Stimulated activated CD8-positive, alpha-beta memory T cell treated with anti-CD3 and anti-CD28 coated beads, Interleukin-12 subunit alpha, Interleukin-12 subunit beta, amount 100 ng/mL, for 1 hour (primary cell): ENCODE measurements at places on chromosomes 11 and 22.

GRCh38 chr11:19712281-19713195, at the start of gene NAV2:
Gene NAV2, plus strand, starts transcription at chr11:19712837. Its CDS starts 859 bp downstream, at chr11:19713696.
- peak; percentile 51 for DNase-seq

DNA sequence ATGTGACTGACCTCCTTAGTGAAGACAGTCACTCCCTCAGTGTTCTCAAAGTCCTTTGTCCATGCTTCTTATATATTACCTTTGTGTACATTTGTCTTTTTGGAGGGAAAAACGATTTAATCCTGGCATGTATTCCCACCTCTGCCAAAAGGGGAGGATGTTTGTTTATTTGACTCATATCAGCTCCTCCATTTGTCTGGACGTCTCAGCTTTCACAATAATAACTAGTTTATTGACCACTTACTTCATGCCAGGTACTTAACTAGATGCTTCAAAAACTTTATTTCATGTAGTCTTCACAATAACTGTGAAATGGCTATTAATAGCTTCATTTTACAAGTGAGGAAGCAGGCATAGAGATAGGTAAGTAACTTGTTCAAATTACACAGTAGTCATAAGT, 5.3 kb downstream of the TBCEL start:
- DNase-seq, result no peak

DNA sequence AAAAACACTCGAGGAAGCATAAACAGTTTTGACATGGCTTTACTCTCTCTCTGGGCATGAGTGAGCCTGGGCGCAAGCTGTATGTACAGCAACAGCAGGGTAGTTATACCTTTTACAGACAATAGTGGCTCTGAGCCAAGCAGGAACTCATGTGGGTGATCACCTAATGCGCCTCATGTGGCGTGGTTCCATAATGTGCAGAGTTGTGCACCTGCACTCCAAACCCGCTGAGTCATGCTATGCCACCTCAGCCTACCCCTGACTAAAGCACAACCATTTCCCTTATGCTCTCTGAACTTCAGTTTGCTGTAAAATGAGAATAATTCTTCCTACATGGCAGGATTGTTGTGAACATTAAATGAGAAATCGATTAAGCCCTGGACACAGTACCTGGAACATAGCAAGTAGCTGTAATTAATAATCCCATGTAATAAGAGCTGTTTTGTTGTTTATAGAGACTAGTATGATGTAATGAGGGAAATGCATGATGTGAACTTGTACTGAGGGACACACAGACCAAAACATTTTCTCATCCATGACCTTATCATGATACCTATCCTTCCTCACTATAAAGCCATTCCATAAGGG, 71.6 kb downstream of the CCDC34 start:
- DNase-seq, result no peak

GRCh38 chr22:22856885-22857606, 30.6 kb upstream of the IGLL5 start:
- DNase-seq, result no peak

DNA sequence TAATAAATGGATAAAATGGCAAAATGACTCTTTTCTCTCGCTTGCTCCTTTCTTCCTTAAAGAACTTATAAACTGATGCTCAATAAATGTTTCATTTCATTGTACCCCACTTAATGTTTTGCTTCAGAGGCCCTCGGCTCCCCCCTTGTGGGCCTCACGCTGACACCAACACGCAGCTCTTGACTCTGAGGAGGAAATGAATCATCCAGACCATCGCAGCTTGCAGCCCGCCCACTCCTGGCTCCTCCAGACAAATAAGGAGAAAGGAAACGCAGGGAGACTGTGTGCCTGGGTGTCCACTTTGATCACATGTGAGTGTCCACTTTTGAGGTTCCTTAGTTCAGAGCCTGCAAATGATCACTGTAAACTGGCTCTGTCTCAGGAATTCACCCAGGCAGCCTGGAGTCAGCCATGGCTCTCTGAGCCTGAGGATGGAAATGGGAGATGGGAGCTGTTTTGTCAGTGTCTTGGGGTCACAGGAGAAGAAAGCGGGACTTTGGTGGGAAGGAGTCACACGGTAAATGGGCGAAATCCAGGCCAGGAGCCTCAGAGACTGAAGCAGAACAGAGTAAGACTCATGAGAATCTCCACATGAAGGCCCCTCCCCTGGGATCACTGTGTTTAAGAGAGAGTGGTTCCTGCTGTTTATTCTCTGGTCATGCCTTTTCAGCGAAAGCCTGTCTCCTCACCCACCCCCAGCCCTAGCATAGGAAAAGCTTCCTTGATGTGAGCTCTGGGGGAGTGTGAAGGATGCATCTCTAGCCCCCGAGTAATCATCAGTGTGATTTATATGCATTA, 96.5 kb downstream of the CWC15 start:
- peak; percentile 32 for DNase-seq

DNA sequence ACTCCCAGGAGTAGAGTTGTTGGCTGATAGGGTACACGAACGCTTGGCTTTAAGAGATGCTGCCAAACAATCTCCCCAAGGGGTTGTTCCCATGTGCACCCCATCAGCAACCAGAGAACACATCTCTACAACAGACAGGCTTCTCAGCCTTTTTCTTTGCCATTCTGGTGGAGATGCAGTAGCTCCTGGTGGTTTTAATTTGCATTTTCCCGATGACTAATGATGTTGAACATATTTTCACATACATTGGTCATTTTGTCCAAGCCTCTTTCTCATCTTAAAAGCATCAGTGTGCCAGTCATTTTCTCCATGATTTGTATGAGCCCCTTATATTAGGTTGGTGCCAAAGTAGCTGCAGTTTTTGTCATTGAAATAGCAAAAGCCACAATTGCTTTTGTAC, 21.8 kb downstream of the DHCR7 start:
- DNase-seq, result no peak

DNA sequence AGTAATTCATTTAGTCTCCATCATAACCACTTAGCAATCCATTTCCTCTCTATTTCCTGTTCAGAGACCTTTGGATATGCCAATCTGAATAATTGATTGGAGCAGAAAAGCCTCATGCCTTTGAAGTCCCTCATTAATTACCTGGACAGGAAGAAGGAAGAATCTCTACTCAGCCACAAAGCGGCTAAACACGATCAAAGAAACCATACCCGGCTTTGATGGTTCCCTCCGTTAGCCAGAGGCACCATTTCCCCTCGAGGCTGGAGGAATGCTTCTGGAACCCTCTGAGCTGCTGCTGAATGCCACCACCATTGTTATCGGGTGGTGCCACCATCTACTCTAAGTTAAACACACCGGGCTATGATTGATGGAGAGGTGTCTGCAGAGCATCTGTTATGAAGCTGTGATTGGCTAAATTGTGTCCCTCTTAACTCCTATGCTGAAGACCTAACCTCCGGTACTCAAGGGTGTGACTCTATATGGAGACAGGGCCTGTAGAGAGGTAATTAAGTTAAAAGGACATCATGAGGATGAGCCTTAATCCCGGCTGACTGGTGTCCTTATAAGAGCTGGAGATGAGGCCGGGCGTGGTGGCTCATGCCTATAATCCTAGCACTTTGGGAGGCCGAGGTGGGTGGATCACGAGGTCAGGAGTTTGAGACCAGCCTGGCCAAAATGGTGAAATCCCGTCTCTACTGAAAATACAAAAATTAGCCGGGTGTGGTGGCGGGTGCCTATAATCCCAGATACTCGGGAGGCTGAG, 168.6 kb downstream of the CTTN start:
- no peak for DNase-seq

GRCh38 chr11:21446939-21447590, 745.8 kb upstream of the ANO5 start:
- no peak for DNase-seq

- DNase-seq, result no peak
These were observed 4.0 kb downstream of the POGLUT3 start for GRCh38 chr11:108494182-108494581.

- DNase-seq, result peak; percentile 26
These were observed 4.6 kb downstream of the CHRDL2 start for GRCh38 chr11:74726547-74727182.

- no peak for DNase-seq
These were observed 205.8 kb upstream of the TBCEL start for GRCh38 chr11:120818097-120818496.

- DNase-seq, result no peak
These were observed 1348.2 kb upstream of the RAG2 start for GRCh38 chr11:37946155-37946766.

DNA sequence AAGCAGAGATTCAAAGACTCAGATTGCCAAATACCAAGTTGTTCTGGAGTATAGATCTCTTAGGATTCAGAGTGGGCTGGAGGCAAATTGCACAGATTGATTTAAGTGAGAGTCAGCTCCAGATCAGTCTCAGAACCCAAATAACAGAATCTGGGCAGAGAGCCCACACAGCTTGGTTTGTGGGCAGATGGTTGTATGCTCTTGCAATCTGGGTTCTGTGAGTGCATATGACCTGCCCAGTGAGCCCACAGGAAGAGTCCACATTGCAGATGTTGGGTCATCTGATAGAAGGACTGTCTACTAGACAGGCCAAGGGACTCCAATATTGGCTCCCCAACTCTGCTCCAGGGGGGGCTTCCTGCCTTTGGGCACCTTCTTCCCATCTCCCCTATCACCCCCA, 65.9 kb downstream of the ADAMTS15 start:
- DNase-seq, result no peak

- no peak for DNase-seq
These were observed 100.7 kb upstream of the CD82 start for GRCh38 chr11:44464741-44465140.

- no peak for DNase-seq
These were observed 44.3 kb downstream of the CWF19L2 start for GRCh38 chr11:107413352-107413751.

- DNase-seq, result no peak
These were observed 26.2 kb upstream of the GAL start for GRCh38 chr11:68658097-68658496.

- DNase-seq, result no peak
These were observed 22.0 kb downstream of the ST14 start for GRCh38 chr11:130181295-130182272.

GRCh38 chr22:38174626-38175025, 7.0 kb downstream of the PLA2G6 start:
- no peak for DNase-seq

- no peak for DNase-seq
These were observed 978 bp upstream of the CLDN5 start for GRCh38 chr22:19525116-19525660.

- DNase-seq, result no peak
These were observed 17.8 kb upstream of the CSNK1E start for GRCh38 chr22:38335077-38335476.

DNA sequence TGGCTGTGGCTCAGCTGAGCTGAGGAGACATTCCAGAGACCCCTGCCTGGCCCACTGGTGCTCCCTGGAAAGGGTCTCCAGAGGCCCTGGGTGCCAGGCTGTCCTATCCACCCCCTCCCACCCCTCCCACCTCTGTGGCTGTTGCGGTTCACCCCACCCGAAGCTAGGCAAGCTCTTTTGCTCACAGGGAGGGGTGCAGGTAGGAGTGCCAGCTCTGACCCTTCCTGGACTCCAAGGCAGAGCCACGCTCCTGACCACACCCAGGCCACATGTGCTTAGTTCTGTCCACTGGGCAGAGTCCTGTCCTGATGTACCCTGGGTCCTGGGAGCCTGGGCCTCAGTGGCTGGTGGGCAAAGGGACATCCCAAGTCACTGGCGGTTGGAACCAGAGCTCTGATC, 16.4 kb downstream of the IL17REL start:
- DNase-seq, result no peak

DNA sequence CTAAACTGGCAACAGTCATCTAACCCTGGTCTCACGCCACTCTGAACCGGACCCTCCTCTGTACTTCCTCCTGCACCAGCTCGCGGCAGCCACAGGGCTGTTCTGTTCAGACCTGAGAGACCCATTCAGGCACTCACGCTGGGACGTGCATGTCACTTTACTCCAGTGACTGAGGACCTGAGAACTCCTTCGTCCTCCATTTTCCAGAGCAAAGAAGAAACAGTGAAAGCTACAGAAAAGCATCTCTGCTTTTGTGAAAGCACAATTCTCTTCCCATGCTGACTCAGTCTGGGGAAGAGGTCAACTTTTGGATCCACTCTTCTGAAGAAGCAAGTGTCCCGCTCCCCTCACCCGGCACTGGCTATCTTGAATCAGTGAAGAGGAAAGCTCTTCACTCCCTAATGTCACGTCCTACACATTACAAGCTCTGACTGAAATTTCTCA, 24.5 kb downstream of the PISD start:
- DNase-seq, result no peak

DNA sequence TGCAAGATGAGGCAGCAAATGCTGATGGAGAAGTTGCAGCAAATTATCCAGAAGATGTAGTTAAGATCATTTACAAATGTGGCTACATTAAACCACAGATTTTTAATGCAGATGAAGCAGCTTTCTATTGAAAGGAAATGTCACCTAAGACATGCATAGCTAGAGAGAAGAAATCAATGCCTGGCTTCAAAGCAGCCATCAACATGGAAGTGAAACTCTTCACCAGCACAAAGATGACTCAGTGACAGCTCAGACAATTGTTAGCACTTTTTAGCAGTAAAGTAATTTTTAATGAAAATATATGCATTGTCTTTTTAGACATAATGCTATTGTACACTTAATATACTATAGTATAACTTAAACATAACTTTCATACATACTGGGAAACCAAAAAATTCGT, 71.4 kb downstream of the FANCF start:
- no peak for DNase-seq

GRCh38 chr22:40714499-40715337, 35.4 kb downstream of the MCHR1 start:
- DNase-seq, result no peak

GRCh38 chr22:45529971-45530575, 27.4 kb downstream of the FBLN1 start:
- no peak for DNase-seq

- no peak for DNase-seq
These were observed 4.0 kb downstream of the LRP4 start for GRCh38 chr11:46914363-46914762.

DNA sequence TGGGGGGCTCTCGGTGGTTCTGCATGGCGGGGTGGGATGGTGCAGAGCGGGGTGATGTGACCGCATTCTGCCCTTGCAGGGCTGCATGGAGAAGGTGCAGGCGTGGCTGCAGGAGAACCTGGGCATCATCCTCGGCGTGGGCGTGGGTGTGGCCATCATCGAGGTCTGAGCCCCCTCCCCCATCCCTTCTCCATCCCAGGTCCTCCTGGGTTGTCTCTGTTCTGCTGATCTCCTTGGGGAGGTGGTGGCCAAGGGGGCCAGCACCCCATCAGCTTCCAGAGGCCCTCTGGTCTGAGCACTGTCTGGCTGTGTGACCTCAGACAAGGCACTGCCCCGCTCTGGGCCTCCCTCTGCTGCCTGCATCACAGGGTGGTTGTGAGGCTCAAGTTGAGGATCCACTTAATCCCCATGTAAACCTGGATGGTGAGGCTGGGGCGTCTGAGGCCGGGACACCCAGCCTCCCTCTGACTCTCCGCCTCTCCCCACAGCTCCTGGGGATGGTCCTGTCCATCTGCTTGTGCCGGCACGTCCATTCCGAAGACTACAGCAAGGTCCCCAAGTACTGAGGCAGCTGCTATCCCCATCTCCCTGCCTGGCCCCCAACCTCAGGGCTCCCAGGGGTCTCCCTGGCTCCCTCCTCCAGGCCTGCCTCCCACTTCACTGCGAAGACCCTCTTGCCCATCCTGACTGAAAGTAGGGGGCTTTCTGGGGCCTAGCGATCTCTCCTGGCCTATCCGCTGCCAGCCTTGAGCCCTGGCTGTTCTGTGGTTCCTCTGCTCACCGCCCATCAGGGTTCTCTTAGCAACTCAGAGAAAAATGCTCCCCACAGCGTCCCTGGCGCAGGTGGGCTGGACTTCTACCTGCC, 53.3 kb downstream of the CD82 start:
- DNase-seq, result no peak

- DNase-seq, result no peak
These were observed 196.0 kb downstream of the TENM4 start for GRCh38 chr11:79244798-79245197.
